ENCODE measurements at places on chromosomes 1 and 21.

DNA sequence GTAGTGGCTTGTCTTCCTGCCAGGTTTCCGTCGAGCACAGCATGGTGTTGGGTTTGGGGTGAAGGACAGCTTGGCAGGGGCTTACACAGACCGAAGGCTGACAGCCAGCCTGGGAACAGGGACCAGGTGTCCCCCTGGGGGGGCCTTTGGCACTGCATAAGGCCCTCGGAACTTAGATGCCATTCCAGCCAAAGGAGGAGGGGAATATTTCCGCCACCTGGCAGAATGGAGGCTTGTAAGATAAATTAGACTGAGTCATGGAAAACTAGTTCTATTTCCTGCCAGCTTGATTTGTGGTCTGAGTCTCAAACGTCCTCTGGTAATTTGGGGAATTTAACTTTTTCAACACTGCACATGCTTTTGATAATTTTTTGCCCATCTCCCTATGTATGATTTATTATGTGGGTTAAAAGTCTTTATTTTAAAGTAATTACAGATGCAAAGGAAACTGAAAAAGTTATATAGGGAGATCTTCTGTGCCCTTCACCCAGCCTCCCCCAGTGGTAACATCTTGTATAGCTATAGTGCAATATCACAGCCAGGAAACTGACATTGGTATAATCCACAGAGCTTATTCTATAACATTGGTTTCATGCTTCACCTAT lies 11.5 kb upstream of the TMEM51 start:
- DNase-seq, result no peak

DNA sequence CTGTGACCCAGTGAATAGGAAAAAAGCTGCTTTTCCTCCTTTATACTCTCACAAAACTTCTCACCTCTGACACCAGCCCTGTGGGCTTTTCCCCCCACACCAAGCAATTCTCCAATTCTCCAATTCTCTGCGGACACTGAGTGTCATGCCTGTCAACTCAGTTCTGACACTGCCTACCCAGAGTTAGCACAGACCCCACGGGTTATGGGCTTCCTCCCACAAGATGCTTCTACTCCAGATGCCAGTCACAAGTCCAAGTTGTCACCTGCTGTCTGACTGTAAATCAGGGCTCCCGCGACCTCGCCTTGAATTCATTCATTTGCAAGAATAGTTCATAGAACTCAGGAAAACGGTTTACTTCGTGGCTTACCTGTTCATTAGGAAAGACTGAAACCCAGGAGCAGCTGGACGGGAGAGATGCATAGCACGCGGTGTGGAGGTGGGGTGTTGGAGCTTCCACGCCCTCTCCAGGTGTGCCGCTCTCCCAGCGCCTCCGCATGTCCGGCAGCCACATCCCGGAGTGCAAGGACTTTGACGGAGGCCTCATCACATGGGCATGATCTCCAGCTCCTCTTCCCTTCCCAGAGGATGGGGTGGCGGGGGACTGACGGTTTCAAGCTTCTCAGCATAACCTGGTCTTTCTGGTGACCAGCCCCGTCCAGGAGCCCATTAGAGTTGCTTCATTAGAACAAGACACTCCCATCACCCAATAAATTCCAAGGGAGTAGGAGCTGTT lies 154.7 kb downstream of the PGBD5 start:
- DNase-seq, result no peak

DNA sequence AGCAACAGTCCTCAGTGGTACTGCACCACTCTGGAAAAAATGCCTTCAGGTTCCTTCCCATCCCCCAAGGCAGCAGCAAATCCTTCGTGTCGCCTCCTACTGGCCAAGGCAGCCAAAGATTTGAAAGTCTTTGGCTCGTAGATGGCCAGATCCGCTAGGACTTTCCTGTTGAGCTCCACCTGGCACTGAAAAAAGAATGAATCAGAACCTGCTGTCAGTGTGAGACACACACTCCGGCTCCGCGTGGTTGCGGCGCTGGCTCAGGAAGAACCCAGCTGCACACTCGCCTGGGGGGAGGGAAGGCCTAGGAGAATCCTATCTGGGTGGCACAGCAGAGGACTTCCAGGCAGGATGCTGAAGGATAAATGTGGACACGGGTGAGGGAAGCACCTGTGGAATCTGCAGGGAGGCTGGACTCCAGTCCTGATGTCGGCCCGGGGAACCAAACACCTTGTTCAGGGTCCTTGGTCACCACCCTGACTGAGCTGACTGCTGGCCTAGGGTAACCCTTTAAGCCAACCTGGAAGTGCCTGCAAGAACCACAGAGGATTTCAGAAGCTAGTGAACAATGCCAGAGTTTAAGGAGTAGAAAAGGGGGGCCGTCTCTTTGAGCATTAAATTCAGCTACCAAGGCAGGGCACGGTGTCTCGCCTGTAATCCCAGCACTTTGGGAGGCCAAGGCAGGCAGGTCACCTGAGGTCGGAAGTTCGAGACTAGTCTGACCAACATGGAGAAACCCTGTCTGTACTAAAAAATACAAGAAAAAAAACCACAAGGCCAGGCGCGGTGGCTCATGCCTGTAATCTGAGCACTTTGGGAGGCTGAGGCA lies 3.2 kb upstream of the CCNL2 start:
- DNase-seq, result peak; percentile 13

- peak; percentile 86 for DNase-seq
These were observed at the start of gene BTBD19 for GRCh38 chr1:44808063-44808937. Gene BTBD19, plus strand, starts transcription at chr1:44808523. Its CDS starts 298 bp downstream, at chr1:44808821.

GRCh38 chr1:27650539-27651175 lies 15.7 kb upstream of the FGR start:
- no peak for DNase-seq

- DNase-seq, result no peak
These were observed 16.3 kb downstream of the TGFB2 start for GRCh38 chr1:218361298-218362065.

DNA sequence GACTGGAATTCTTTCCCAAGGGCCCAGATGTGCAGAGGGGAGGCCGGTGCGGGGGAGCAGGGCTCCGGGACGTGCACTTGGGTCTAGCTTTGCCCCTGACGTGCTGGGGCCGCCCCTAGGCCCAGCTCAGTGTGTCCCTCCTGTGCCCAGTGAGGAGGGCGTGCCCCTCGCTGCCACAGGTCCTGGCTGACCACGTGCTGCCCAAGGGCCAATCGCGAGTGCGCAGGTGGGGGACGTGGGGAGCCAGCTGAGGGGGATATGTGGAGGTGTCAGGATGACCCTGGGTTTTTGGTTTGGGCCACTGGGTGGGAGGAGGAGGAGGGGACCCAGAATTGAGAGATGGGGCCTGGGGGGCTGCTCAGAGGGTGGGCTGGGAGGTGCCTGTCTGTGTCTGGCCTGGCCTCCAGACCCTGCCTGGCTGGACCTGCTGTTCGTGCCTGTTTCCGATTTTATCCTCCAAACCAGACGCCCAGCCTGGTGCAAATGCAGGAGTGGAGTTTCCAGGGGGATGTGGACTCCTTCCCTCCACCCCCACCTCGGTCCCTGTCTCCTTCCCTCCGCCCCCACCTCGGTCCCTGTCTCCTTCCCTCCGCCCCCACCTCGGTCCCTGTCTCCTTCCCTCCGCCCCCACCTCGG lies 6.1 kb upstream of the RNF223 start:
- DNase-seq, result no peak

DNA sequence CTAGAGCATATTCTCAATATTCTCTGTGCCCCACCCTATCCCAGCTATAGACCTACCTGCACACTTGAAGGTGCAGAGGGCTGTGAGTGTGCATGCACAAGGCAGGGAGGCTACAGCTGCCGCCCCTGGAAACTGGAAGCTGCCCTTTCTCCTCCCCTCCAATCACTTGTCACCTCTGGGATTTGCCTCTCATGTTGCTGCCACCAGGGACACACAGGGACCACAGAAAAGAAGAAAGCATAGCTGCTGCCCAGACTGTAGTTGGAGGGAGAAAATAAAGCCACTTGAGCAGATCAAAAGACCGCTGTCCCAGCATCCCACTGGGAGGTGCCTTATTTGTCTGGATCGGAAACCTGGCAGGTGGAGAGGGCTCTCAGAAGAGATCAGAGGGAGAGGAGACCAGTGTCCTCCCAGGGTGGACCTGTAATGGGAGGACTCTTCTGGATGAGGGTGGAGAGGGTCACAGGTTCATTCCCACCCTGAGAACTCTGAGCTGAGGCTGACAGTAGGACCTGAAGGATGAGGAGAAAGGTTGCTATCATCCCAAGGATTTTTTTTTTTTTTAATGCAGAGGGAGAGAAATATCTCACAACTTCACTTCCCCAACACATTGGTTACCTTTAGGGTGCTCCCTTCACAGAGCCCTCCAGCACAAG lies 7.6 kb upstream of the INPP5B start:
- no peak for DNase-seq

GRCh38 chr21:42685036-42685435 lies 31.6 kb downstream of the PDE9A start:
- DNase-seq, result no peak

DNA sequence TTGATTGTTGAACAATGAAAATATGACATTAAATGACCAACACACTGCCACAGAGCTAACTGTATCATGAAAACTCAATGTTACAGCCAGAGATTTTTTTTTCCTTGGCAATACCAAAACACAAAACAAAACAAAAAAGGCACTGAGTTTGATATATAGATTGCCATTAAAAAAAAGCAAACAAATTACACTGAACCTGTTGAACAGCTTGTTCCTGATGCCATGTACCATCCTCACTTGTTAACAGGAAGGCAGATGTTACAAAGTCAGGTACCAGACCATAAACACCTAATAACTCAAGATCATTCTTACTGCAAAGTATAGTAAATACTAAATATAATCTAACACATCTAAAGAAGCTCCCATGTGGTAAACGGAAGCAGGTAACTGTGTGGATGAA lies 75.2 kb downstream of the ZNF644 start:
- DNase-seq, result no peak

DNA sequence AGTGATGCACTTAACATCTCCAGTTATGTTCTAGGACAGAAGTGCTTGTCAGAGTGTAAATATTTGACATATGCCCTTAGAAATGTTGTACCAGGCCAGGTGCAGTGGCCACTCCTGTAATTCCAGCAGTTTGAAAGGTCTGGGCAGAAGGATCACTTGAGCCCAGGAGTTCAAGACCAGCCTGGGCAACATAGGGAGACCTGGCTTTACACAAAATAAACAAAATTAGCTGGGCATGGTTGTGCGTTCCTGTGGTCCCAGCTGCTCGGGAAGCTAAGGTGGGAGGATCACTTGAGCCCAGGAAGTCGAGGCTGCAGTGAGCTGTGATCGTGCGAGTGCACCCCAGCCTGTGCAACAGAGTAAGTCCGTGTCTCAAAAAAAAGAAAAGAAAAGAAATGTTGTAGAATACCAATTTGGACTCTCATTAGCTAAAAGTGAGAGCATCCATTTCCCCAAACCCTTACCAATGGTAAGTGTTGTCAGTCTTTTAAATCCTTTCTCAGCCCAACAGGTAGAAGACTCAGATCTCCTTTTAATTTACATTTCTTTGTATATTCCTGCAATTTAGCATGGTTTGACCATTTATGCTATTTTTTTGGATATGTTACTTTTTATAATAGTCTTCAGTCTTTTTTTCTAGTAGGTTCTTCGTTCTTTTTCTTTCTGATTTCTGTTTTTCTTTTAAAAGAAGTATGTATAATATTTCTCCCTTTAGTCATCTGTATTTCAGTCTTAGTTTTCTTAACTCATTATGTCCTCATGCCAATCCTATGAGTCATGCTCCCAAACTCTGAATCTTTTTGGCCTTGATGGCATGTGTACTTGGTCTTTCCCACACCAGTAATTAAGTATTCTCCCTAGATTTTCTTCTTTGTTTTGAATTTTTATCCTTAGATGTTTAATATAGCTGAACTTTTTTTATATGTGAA lies 74.4 kb downstream of the CAMTA1 start:
- DNase-seq, result no peak

GRCh38 chr1:43414634-43415223 lies 25.0 kb downstream of the SZT2 start:
- peak; percentile 85 for DNase-seq

- peak; percentile 60 for DNase-seq
These were observed 43.5 kb downstream of the RRAGC start for GRCh38 chr1:38815903-38816627.

- no peak for DNase-seq
These were observed 195.7 kb downstream of the GPATCH2 start for GRCh38 chr1:217435204-217435603.

- DNase-seq, result no peak
These were observed 50.5 kb downstream of the ZFYVE9 start for GRCh38 chr1:52192436-52192835.

DNA sequence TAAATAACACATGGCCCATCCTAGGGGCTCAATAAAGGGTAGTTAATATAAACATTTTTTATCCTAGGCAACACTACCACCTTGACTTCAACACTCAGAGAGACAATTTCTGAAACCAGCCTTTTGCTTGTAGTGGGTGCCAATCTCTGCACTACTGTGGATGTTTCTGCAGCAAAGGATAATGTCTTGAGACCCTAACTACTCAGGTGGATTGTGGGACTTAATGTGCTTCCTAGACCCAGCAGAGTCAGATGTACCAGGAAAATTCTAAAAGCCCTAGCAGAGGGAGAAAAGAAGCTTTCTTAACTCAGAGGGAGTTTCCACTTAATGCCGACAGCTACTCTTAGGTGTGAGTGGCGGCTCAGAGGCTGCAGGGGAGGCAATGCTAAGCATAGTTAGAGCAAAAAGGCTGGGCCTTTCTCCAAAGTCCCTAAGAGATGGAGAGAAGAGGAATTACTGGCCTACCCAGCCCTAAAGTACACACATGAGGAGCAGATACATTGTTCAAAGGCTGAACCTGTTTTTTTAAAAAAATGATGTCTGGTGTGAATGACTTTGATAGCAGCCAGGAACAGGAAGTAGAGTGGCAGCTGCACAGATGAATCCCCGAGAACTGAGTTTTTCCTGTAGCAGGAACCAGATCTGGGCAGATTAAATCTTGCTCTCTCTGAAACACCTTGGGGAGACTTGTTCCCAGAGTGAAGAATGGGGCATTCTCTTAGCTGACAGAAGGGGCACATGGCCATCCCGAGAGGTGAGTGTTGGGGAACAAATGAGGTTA lies 33.5 kb upstream of the ABCD3 start:
- no peak for DNase-seq

DNA sequence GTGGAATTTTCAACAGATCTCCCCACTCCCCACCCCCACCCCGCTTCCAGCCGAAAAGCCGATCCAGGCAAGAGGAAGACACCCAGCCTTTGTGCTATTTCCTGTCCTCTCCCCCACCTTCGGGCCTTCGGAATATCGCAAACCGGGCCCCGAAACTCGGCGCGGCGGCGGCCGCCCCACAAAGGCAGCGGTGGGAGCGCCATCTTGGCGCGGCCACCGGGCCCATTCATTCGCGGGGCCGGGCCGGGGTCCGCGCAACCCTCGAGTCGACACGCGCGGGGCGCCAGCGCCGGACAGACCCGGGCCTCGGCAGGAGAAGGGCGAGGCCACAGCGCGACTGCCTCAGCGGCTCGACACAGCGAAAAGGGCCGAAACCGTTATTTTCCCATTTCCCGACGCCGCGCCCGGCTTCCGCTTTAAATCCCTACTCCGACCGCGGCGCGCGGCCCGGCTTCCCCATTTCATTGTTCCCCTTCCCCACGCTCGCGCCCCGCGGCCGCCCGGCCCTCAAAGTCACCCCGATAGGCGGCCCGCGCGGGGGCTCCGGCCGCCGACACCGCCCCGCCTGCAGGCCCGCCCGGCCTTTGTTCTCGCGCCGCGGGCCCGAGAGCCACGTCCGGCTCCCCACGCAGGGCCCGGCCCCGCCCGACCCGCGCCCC lies 911 bp downstream of the GNB1 start:
- no peak for DNase-seq
